NCI-H1930 (cell line): ENCODE measurements at places on chromosomes 4 and X.

- DNase-seq: no peak
Measured at GRCh38 chrX:5163663-5164062, 1065.0 kb downstream of the NLGN4X start.

- no peak for DNase-seq
Measured at GRCh38 chr4:76384052-76384451, 36.9 kb downstream of the CCDC158 start.

DNA sequence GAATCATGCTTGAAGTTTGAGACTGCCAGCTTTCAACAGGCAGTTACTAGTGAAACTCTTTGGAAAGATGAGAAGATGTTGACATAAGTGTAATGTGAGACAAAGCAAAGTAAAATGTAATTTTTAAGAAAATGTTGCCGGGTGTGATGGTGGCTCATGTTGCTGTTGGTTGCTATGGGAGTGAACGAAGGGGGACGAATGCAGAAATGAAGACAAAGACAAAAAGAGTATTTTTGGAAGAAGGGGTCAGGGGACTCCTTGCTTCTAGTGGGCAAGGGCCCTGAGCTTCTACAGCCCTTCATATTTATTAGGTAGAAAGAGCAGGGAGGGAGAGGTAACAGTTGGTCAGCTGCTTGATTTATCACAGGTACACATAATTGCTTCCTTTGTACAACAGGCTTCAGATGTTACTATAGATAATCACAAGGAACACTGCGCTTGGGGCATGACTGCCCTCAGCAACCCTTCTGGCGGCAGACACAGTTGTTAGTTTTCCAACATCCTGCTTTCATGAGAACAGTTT is 11.9 kb upstream of the UGDH start:
- DNase-seq: peak; percentile 11

DNA sequence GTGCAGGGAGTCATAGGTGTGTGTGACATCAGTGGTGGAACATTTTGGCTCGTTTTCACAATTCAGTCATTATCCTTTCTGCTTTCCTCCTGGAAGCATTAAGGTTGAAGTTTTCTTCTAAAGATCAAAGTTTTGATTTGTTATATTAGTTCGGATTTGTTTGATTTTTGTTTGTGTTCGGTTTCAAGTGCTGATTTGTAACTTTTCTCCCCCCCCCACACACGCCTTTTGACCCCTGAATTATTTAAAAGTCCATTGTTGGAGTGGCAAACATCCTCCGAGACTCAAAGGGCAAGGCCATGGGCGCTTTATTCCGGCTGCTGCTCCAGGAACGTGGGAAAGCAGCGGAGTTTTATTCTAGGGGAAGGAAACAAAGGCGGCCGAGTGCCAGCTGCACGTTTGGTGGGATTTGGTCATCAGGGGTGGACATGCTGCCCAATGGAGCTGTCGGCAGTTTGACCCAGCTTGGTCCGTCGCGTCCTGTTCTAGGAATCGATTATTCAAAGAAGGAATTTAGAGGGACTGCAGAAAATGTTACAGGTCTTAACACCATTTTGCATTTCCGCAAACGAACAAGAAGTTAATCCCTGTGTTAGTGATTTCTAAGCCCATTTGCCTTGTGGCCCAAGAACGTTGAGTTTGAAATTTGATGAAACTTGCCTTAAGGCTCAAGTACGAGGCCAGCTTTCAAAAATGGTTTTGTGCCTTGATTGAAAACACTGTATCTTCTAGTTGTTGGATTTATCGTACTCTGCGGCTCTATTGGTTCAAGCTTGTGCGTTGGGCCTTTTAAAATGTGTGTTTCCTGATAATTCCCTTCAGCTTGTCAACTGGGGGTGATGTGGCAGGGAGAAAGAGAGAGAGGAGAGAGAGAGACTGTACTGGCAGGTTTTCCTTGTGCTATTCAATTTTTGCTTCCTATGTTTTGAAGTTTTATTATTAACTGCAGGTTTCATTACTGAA is 565 bp upstream of the ZNF41 start:
- no peak for DNase-seq

DNA sequence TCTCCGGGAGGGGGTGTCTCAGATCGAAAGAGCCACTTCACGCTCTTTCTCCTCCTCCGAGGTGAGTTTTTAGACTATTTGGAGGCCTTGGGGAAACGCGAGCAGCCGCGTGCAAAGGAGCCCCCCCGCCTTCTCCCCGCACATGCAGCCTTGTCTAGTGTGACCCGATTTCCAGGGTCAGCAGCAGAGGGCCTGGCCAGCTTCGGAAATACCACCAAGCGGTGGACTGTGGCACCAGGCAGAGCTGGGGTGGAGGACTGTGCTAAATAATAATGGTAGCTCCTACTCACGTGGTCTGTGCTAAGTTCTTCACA is 79.3 kb upstream of the BCOR start:
- peak; percentile 18 for DNase-seq

- no peak for DNase-seq
Measured at GRCh38 chr4:17854036-17854435, 43.3 kb downstream of the NCAPG start.

DNA sequence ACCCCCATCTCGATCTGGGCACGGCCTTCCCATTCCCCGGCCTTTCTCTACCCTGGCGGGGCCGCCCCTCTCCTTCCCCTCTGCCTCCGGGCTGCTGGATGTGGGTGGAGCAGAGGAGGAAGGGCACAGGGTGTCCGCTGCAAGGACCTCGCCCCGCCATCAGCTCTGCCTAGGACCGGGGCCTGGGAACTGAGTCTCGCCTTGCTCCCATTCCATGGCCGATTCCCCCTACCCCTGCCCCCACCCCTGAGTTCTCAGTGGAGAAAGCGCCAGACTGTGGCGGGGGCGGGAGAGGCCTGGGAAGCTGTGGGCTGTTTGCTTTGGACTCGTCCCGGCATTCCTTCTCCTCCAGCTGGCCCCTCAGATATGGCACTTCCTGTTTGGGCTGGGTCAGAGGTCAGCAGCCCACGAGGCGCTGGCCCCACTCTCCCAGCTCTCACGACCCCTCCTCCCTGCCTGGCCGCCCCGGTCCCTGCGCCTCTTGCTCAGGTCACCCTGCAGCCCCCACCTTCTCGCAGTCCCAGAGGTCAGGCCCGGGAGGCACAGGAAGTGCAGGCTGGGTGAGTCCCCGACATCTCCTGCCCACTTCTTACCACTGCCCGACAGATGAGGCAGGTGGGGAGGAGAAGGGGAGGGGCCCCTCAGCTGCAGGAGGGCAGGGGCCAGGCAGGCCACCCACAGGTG is 6.4 kb upstream of the BGN start:
- DNase-seq: no peak

DNA sequence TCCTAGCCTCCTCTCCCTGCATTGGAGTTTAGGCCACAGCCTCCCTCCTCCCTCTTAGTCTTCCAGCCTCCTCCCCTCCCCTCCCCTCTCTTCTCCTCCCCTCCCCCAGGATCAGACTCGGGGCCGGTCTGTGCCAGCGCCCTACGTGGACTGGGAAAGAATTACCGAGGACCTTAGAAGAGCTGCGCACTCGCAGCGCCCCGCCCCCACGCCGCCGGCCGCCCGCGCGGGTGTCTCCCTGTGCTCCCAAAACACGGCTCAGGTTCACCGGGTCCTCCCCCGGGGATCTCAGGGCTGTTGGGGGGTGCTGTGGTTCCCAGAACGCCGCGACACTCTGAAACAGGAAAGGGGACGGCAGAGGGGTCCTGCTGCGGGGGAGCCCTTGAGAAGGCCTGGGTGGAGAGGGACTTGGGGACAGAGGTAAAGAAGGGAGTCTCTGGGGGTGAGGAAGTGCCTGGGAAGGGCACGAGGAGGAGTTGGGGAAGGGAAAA is 122.3 kb upstream of the TBL1X start:
- peak; percentile 59 for DNase-seq

DNA sequence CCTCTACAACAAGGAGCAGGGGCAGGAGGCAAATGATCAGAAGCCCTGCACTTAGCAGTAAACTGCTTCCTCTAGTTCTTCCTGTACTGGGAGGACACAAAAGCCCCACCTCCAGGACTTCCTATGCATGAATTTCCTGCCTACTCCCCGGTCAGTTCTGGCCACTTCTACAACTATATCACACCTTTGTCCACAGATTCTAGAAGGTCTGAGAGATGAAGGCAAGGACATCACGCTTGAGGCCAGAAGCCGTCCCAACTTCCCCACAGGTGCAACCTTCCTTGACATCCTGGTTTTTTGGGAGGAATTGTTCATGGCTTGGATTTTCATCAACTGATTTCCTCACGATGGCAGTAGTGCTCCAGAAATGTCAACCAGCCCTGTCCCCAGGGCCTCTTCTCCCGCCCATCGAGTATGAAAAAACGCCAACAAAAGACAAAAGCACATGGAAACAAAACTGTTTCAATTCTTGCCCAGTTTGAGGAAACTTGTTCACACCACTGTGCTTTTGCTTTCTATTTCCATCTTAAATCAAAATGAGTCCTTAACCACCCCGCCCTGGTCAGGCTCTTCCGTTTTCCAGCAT is 206.5 kb upstream of the STK26 start:
- no peak for DNase-seq

DNA sequence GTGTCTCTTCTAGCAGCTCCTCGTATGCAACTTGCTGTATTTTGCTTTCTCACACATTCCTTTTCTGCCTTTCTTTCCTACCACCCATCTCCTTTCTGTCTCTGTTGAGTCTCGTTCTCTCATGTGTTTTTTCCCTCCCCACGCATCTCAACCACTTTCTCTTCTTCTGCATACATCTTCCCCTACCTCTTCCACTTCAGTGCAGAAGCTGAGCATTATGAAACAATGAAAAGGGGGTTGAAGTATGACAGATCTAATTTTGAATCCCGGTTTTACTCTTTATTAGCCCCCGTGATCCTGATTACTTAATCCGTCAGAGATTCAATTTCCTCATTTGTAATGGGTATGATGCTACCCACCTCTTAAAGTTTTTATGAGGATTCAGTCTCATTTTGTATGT is 7.3 kb downstream of the FAM241A start:
- DNase-seq: no peak

- no peak for DNase-seq
Measured at GRCh38 chr4:120733968-120734367, 188.6 kb downstream of the PRDM5 start.
